ENCODE measurements at places on chromosomes 5 and 9.

- no peak for DNase-seq
Measured at GRCh38 chr5:162654661-162655405, 587.3 kb downstream of the GABRG2 start.

- no peak for DNase-seq
Measured at GRCh38 chr5:111389390-111390082, 122.8 kb downstream of the STARD4 start.

DNA sequence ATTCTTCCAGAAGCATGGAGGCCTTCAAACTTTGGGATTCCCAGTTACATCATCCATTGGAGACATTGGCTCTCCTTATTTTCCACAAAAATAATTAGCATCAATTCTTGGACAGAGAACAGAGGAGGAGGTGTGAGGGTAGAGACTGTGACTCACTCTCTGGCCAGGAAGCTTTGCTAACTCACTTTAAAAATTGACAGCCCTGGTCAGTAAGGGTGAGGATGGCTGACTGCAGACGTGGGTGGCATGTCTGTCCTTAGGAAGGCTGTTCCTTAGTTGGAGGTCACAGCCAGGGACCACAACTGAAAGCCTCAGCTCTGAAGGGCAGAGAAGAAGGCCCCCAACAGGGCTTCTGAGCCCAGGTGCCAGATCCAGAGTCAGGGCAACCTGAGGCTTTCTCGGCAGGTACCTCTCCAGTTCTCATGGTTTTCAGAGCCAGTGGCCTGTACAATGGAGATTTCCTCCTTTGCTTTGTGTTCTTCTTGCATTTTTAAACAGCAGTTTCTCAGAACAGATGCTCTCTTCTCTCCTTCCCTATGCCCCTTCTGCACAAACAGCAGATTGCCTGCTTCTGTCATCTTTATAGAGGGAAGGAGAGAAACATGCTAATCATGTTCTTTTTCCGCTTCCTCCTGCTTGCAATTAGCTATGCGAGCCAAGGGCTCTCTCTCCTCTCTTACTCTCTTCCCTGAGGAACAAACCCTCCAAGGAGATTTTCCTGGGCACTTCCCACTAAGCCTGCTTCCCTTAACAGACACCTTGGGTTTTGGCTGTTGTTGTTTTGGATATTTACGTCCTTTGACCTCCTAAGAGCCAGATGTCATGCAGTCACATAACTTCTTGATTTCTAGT, 92.5 kb upstream of the ZNF366 start:
- DNase-seq: no peak

DNA sequence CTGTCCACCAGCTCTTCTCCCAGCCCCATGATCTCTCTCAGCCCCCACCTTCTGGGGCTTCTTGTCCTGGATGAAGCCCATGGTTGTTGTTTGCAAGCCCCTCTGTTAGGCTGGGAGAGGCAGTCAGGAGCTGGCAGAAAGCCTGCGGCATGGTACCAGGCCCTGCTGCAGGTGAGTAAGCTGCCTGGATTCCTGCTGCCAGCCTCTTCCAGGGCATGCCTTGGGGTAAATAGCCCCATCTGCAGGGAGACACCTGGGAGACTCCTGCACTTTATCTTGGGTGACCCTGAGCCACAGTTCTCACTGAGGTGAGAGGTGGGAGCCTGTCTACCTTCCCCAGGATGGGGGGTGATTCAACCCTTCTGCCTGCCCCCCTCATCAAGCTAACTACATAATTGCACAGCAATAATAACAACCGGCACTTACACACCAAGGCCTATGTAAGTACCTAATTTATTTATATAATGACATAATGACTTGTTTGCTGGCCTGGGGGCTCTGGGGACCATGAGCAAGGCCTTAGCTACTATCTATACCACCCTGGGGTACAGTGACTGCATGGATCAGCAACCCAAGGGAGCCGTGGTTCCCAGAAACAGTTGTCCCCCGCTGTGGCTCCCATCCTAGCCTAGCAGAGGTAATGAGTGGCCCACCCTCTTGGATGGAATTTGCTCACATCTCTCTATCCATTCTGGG, 116.0 kb downstream of the PSD2 start:
- no peak for DNase-seq

DNA sequence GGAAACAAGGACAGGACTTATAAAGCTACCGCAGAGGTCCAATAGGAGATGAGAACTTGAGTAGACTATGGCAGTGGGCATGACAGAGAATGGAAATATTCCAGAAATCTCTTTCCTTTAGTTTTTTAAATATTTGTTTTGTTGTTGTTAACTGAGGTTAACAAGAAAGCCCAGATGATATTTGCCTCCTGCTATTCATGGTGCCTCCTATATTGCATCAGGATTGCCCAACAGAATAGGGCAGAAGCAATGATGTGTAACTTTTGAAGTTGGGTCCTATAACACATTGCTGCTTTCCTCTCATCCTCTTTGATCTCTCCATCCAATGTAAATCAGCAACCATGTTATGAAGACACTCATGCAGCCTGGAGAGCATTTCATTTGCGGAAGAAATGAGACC, 42.8 kb downstream of the PDE4D start:
- no peak for DNase-seq

GRCh38 chr9:137742698-137743097, 123.9 kb downstream of the EHMT1 start:
- no peak for DNase-seq

- no peak for DNase-seq
Measured at GRCh38 chr9:26391036-26391435, 501.6 kb downstream of the CAAP1 start.

Data from activated T-cell treated with anti-CD3 and anti-CD28 coated beads, Interleukin-2, amount 50 U/mL, for 4 hours (primary cell).